Ascending aorta (tissue), 2 donors: ENCODE measurements at places on chromosomes 1 and 21. TPM values are rescaled to one million over a fixed set of nuclear protein-coding genes. Genes with fewer than 3 reads are reported as not detected.
A peak's percentile ranks its signal among the peaks of the same experiment; 100 is the strongest.

DNA sequence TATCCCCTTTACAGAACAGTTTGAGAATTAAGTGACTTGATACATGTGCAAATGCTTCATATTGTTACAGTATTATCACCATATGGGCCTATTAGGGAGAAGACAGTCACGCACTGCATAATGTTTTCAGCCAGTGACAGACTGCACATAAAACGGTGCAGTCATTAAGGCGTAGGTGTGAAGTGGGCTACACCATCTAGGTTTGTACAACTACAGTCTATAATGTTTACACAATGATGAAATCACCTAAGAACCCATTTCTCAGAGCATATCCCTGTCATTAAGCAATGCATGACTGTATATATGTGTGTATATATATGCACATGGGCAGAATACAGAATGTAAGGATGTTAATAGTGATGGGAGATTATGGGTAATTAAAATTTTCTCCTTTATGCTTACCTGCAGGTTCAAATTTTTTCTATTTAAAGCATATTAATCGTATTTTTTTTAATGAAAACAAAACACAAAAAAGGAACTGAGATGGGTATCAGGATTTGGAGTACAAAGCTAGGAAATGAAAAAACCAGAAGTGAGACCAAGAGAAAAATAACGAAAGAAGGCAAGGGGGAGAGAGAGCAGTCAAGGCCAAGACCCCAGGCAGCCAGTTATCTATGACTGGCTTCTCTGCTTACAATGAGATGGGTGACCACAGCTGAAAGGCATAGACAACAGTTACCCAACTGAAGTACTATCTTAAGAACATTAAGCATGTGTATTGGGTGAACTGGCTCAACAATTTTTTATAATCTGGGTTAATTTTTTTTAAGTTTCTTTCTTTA lies 122.9 kb upstream of the DAB1 start:
- H3K4me3 ChIP-seq = no peak overlapping the region
- no peaks in the 10 kb centered on the region for H3K27me3 ChIP-seq
- H3K4me1 ChIP-seq = no peaks in the 10 kb centered on the region
- DNase-seq = no peak
- no peak overlapping the region for H3K27ac ChIP-seq
- no peaks in the 10 kb centered on the region for H3K36me3 ChIP-seq

DNA sequence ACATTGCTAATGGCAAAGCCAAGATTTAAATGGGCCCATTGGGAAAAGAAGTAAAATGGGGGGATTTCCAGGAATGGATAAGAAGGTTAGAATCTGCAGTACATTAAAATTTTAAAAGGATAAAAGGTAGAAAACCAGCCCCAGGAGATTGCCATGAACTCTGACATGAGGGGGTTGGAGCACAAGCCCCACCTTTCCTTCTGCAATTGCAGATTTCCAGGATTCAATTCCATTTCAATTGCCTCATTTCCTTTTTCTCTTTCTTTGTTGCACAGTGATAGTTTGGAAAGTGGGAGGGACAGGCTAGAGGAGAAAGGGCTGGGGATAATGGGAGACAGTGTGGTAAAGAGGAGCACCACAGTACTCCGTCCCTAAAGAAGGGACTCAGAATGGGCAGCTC lies 238.5 kb upstream of the RAB4A start:
- no peak overlapping the region for H3K27ac ChIP-seq
- DNase-seq = no peak
- H3K27me3 ChIP-seq = no peaks in the 10 kb centered on the region
- H3K36me3 ChIP-seq = no peaks in the 10 kb centered on the region
- H3K4me3 ChIP-seq = no peak overlapping the region
- no peaks in the 10 kb centered on the region for H3K4me1 ChIP-seq

DNA sequence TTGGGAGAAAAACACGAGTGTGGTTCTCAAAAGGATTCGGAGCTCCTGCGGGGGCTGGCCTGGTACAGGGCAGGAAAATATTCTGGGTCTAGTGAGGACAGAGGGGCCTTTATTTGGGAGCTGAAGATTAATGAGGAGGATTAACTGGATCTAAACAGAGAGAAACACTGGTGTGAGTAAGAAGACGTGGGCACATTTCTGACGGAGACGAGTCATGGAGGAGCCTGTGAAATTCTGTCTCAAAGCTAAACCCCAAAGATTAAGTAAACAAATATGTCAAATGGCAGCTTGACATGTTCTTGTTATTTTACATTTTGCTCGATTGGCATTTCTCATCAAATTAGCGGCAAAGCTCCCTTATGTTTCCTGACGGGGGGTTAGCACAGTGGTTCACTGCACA lies 12.8 kb downstream of the PROK1 start:
- no peak overlapping the region for H3K4me3 ChIP-seq
- no peak overlapping the region for H3K27ac ChIP-seq
- DNase-seq = no peak
- no peaks in the 10 kb centered on the region for H3K4me1 ChIP-seq
- H3K27me3 ChIP-seq = no peaks in the 10 kb centered on the region
- no peaks in the 10 kb centered on the region for H3K36me3 ChIP-seq

GRCh38 chr21:31348188-31348587 lies 4.1 kb upstream of the TIAM1 start:
- H3K27me3 ChIP-seq = no peaks in the 10 kb centered on the region
- H3K36me3 ChIP-seq = no peaks in the 10 kb centered on the region
- no peak overlapping the region for H3K4me3 ChIP-seq
- no peaks in the 10 kb centered on the region for H3K4me1 ChIP-seq

DNA sequence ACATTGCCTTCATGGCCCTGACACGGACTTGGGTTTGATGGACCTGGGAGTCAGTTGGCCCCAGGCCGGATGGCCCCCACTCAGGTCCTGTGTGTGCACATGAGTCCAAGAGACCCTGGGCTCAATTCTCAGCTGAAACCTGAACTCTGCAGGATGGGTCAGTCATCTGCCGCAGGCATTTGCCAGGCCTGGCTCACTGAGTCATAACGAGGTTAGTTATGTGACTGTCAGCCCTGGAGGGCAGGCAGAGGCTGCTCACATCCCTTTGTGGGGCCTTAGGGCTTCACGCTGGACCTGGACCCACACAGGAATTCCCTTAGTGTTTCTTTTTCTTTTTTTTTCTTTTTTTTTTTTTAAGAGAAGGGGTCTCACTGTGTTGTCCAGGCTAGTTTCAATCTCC lies 46.5 kb downstream of the PSMG1 start:
- no peaks in the 10 kb centered on the region for H3K4me1 ChIP-seq
- no peak overlapping the region for H3K27ac ChIP-seq
- DNase-seq = no peak
- H3K27me3 ChIP-seq = no peaks in the 10 kb centered on the region
- H3K4me3 ChIP-seq = no peak overlapping the region
- no peaks in the 10 kb centered on the region for H3K36me3 ChIP-seq

DNA sequence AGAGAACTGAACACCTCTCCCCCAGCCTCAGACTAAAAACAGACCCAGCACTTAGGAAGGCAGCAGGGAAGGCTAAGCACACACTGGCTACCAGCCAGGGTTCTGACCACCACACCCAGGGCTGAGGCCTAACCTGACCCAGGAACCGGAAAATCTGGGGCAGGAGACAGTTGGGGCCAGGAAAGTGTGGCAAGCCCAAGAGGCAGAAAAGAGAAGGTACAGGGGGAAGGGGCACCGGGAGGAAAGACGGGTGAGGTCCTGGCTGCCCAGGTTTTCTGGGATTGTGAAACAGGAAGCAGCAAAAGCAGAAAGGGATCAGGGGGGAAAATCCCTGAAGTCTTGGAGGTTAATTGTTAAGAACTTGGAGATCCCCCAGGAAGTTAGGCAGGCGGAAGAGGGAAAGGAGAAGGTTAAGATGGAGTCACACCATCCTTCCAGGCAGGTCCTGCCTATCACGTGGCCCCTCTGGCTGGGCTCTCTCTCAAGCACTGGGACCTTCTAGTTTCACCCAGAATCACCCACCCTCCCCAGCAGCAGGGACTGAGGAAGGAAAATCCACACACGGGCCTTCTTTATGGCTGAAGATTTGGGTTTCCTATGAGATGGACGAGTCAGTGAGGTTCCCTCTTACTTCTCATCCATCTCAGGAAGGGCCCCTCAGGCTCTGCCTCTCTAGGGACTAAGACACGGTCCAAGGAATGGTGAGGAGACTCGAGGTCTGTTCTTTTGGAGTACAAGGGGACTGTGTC lies 2.6 kb downstream of the HDGF start:
- no peaks in the 10 kb centered on the region for H3K27me3 ChIP-seq
- H3K4me1 ChIP-seq = peaks cover 16% of the 10 kb centered on the region

DNA sequence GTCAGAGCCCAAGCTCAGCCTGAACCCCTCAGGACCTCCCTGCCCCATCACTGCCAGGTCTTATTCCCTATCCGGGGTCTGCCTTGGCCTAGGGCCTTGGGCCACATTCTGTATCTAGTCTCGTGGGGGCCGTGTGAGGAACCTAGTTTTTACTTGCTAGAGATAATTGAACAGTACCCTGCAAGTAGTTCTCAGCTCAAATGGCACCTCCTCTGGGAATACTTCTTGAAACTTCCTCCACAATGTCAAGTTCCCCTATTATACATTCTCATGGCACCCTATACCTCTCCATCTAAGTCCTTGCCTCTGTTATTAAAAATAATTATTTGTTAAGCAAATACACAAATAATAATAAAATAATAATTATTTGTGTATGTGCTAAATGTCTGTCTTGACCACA lies 32.9 kb upstream of the CSF1 start:
- no peaks in the 10 kb centered on the region for H3K36me3 ChIP-seq
- no peak overlapping the region for H3K4me3 ChIP-seq
- DNase-seq = no peak
- H3K27ac ChIP-seq = peak overlapping the region; percentile 94

DNA sequence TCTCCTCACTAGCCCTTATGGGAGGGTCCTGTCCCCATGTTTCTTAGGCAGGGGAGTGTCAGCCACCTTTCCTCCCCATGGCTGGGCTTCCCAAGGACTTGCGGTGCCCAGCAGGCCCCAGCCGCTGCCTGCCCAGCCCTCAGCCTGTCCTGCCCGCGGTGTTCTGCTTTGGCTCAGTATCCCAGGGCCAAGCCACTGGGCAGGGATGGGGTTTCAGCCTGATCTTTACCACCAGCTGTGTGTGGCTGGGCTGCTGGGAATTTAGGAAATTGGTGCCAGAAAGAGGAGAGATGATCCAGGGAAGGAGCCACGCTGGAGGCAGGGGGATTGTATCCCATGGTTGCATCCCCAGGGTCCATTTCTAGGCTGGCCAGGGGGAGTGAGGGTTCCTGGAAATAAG lies 6.9 kb upstream of the IGFN1 start:
- no peaks in the 10 kb centered on the region for H3K27me3 ChIP-seq
- H3K4me1 ChIP-seq = no peaks in the 10 kb centered on the region
- no peak for DNase-seq
- H3K27ac ChIP-seq = no peak overlapping the region

- no peak for DNase-seq
- no peak overlapping the region for H3K27ac ChIP-seq
- H3K4me3 ChIP-seq = no peak overlapping the region
- H3K27me3 ChIP-seq = no peaks in the 10 kb centered on the region
Measured at GRCh38 chr1:114719424-114719787, 2.8 kb upstream of the NRAS start.

DNA sequence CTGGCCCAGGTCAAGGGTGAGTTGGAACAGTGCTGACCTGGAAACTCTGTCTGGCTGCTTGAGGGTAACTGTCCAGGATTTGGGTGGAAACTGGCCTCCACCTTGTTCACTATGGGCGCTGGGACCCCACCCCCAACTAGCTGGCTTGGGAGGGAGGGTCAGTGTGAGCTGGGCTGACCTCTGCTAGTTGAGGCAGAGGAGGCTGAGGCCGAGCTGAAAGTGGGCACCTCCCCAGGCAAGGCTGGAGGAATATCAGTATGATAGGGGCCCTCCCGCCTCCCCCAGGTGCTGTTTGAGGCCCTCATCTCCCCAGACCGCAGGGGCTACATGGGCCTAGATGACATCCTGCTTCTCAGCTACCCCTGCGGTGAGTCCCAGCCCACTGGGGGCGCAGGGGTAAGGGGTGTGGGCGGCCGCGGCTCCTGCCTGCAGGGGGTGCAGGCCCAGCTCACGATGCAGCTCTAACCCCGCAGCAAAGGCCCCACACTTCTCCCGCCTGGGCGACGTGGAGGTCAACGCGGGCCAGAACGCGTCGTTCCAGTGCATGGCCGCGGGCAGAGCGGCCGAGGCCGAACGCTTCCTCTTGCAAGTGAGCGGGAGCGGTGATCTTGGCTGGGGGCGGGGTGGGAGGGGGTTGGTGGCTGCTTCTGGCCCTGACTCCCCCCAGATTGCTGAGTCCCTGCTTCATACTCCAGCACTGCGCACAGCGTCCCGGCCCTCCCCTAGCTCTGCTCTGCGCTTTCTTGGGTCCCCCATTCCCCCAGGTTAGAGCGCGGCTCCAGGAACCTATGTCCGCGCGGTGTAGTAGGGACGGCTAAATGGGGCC lies 22.9 kb downstream of the PTPRU start:
- no peaks in the 10 kb centered on the region for H3K4me1 ChIP-seq
- H3K27ac ChIP-seq = no peak overlapping the region
- no peaks in the 10 kb centered on the region for H3K27me3 ChIP-seq
- DNase-seq = no peak
- H3K4me3 ChIP-seq = peak overlapping the region; percentile 64
- H3K36me3 ChIP-seq = no peaks in the 10 kb centered on the region

GRCh38 chr1:240998441-240999015 lies 358.5 kb downstream of the RGS7 start:
- H3K4me1 ChIP-seq = no peaks in the 10 kb centered on the region
- H3K27ac ChIP-seq = no peak overlapping the region
- no peak for DNase-seq
- H3K4me3 ChIP-seq = no peak overlapping the region
- no peaks in the 10 kb centered on the region for H3K27me3 ChIP-seq

- H3K4me3 ChIP-seq = no peak overlapping the region
- no peaks in the 10 kb centered on the region for H3K36me3 ChIP-seq
- no peaks in the 10 kb centered on the region for H3K27me3 ChIP-seq
- no peak overlapping the region for H3K27ac ChIP-seq
- no peaks in the 10 kb centered on the region for H3K4me1 ChIP-seq
Measured at GRCh38 chr1:13450204-13450603, 40.0 kb downstream of the PRAMEF20 start.

- H3K4me3 ChIP-seq = no peak overlapping the region
- no peaks in the 10 kb centered on the region for H3K36me3 ChIP-seq
- no peak for DNase-seq
- no peaks in the 10 kb centered on the region for H3K27me3 ChIP-seq
- H3K27ac ChIP-seq = no peak overlapping the region
- H3K4me1 ChIP-seq = peaks cover 7% of the 10 kb centered on the region
Measured at GRCh38 chr1:91835087-91835521, 50.8 kb downstream of the TGFBR3 start.

- H3K27ac ChIP-seq = no peak overlapping the region
- no peak for DNase-seq
- no peak overlapping the region for H3K4me3 ChIP-seq
- no peaks in the 10 kb centered on the region for H3K36me3 ChIP-seq
- no peaks in the 10 kb centered on the region for H3K27me3 ChIP-seq
Measured at GRCh38 chr1:66452982-66453381, 81.0 kb upstream of the SGIP1 start.

The SYCP1 gene
- not detected for total RNA-seq

The PRAMEF9 gene
- not detected for total RNA-seq

The NMNAT2 gene
- total RNA-seq = 0.53 TPM

The CLCA1 gene
- total RNA-seq = not detected

The OR2M3 gene
- total RNA-seq = not detected

The PRXL2B gene
- 20.1 TPM for total RNA-seq
